Diencephalon (tissue), 1 donor: ENCODE measurements at places on chromosomes 1 and 21. TPM values are rescaled to one million over a fixed set of nuclear protein-coding genes. Genes with fewer than 3 reads are reported as not detected.

CRNN gene
- total RNA-seq, result not detected

IVL gene
- not detected for total RNA-seq

MCL1 gene
- 103 TPM for total RNA-seq

SHC1 gene
- total RNA-seq, result 17.1 TPM

DTL gene
- total RNA-seq, result 5.5 TPM

KLHDC7A gene
- 0.23 TPM for total RNA-seq

CD1E gene
- not detected for total RNA-seq

OXCT2 gene
- 0.46 TPM for total RNA-seq
